ENCODE measurements at places on chromosomes 12 and 14.
A peak's percentile ranks its signal among the peaks of the same experiment; 100 is the strongest.

DNA sequence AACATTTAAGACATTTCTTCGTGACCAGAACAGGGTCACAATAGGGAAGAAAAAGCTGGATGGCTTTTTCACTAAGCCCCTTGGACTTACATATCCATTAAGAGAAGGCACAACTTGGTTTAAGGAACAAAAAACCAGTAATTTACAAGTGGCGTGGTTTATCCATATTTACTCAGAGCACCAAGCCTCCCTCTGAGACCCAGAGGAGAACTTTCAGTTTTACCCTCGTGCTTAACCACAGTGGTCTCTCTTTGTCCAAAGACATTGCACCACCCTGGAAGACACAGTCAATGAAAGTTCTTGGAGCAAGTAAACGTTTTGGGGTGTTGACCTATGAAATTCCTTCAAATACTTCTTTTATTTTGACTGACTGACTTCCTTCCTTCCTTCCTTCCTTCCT, 52.5 kb downstream of the SSPN start:
- DNase-seq, result no peak

DNA sequence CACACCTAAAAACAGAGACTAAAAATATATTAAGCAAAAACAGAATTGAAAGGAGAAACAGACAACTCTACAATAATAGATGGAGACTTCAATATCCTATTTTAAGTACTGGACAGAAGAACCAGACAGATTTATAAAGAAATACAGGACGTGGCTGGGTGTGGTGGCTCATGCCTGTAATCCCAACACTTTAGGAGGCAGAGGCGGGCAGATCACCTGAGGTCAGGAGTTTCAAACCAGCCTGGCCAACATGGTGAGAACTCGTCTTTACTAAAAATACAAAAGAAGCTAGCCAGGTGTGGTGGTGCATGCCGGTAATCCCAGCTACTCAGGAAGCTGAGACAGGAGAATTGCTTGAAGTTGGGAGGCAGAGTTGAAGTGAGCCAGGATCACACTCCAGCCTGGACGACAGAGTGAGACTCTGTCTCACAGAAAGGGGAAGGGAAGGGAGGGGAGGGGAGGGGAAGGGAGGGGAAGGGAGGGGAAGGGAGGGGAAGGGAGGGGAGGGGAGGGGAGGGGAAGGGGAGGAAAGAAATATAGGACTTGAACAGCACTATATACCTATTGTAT, 53.0 kb downstream of the CDK17 start:
- DNase-seq, result no peak

DNA sequence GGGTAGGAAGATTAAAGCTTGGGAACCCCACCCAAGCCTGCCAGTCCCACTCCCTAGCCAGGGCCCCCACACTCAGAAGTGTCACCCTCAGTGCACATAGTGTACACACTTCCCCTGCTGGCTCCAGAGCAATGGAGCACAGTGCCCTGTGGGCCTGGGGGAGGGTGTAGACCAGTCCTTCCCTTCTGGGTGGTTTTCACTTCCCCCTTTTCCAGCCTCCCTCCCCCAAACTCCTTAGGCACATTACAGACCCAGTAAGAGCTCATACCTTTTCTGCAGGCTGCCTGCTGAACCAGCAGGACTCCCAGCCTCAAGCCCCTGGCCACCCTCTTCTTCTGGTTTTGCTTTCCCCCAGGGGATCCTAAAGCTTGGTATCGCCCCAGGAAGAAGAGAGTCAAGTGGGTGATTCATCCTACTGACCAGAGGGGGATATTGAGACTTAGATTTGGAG, at the start of gene ZNF385A:
TSS of gene ZNF385A (minus strand) at position 143 of the 451 bp plus-strand sequence. CDS start 219 bp downstream, outside the sequence.
- DNase-seq, result no peak

- peak; percentile 68 for DNase-seq
Observed at GRCh38 chr14:100285021-100285912, 21.0 kb downstream of the SLC25A29 start.

- no peak for DNase-seq
Observed at GRCh38 chr14:68548194-68549076, 244.4 kb downstream of the ZFP36L1 start.

GRCh38 chr14:92489394-92490238, 24.0 kb upstream of the RIN3 start:
- DNase-seq, result no peak
